BJ (cell line): ENCODE measurements at places on chromosomes 7 and 10. TPM values are rescaled to one million over a fixed set of nuclear protein-coding genes. Genes with fewer than 3 reads are reported as not detected.

GRCh38 chr7:51645702-51646298 lies 329.2 kb upstream of the COBL start:
- no peak for DNase-seq

Gene PIP
- not detected in 2 replicates for polyA plus RNA-seq

DNA sequence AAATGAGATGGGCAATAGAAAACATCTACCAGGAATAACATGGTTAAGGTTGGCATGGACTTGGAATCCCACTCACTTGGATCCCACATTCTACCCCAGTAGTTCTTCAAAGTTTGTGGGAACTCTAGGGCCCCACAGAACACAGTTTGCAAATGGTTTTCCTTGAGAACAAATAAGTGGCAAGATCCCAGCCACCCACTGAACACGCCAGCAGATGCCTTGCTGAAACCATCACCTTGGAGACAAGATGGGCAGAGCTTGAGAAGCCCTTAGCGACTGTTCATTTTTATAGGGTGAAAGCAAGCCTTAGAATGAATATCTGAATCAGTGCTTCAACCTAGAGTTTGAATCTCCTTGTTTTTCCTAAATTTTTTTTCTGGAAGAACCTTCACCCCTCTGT lies 349.1 kb downstream of the RPS24 start:
- no peak for DNase-seq

GRCh38 chr10:28800144-28800543 lies 122.8 kb downstream of the BAMBI start:
- no peak for DNase-seq

Gene MYL7
- 0.26 and 0.29 TPM in 2 replicates for polyA plus RNA-seq

Gene FANK1
- polyA plus RNA-seq = 1.8 and 2.4 TPM in 2 replicates

DNA sequence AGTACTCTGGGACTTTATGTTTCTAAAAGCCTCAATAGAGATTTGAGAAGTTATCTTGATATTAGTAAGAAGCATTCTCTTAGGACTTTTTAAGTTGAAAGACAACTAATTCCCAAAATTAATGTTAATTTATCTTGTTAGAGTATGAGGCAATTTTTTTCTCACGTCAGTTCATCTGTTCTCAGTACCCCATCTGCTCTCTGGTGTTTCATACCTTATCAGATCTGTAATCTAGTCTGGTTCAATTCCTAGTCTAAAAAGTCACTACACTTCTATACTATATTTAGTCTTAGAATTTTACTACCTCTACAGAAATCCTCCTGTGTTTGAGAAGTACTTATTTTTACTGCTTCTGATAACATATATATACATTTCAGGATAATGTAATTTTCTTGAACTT lies 66.1 kb downstream of the LRGUK start:
- DNase-seq = no peak

Gene RHEB
- polyA plus RNA-seq = 45.4 and 97.8 TPM in 2 replicates

DNA sequence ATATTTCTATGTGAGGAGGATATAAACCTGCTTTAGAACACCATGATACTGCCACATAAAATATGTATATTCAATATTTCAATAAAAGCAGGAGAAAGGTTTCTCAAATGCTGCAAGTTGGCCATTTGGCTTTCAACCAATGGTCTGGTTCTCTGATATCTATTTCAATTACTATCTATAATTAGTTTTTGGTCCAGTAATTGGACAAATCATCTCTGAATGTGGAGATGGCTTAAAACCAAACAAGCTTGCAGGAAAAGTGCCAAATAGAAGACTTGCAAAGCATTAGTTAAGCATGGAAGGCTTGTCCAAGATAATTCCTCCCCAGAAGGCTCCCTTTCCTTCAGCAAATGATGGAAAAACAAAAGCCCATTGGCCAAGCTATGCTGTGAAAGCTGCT lies 140.1 kb downstream of the CPEB3 start:
- DNase-seq = no peak

GRCh38 chr7:157502701-157503111 lies 165.9 kb downstream of the DNAJB6 start:
- DNase-seq = no peak

DNA sequence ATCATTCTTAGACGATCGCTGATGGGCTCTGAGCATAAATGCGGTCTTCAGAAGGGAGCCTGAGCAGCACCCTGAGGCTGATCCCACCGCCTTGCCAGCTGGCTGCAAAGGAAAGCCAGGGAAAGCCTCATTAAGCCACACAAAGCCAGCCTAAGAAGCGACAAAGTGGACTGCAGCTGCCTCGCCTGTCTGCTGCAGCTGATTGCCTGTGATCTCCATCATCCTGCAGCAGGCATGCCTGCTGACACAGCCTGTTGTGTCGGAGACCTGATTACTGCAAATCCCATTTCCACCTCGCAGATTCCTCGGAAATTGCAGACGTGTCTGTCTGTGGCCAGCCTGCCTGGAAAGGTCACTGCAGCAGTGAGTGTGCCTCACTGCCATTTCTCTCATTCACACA lies 1087.0 kb upstream of the AUTS2 start:
- DNase-seq = no peak

Gene PLEKHS1
- not detected in 2 replicates for polyA plus RNA-seq

Gene C10orf53
- polyA plus RNA-seq = not detected in 2 replicates

GRCh38 chr7:138208142-138208570 lies 131.9 kb downstream of the AKR1D1 start:
- DNase-seq = no peak

Gene PVRIG
- not detected in 2 replicates for polyA plus RNA-seq

DNA sequence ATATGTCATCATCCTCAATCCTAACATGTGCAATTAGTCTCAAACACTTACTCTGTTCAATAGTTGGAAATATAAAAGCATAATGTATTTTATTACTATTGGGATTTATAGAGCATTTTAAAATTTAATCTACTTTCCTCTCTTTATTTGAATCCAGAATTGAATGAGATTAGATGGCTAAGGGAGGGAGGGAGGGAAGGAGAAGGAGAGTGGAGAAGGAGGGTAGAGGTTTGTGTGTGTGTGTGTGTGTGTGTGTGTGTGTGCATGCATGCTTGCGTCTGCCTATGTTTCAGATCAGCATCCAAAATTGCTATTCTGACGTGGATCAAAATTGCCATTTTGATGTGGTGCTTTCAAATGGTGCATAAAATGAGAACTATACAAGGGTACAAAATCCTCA lies 90.8 kb downstream of the NRP1 start:
- DNase-seq = no peak
